ENCODE measurements at places on chromosomes 12 and 14.

GRCh38 chr12:62799126-62799736 is 135.7 kb downstream of the PPM1H start:
- H3K36me3 ChIP-seq: peaks cover 3% of the 10 kb centered on the region
- H3K27ac ChIP-seq: no peak overlapping the region
- H3K27me3 ChIP-seq: no peaks in the 10 kb centered on the region

- no peak overlapping the region for H3K27ac ChIP-seq
- H3K4me1 ChIP-seq: no peaks in the 10 kb centered on the region
- no peak overlapping the region for H3K4me3 ChIP-seq
- peaks cover 11% of the 10 kb centered on the region for H3K36me3 ChIP-seq
These were observed 67.1 kb downstream of the BLTP3B start for GRCh38 chr12:100075598-100075997.

- no peak within 1 kb of the TSS for H3K27ac ChIP-seq
- H3K4me3 ChIP-seq: peak within 1 kb of the TSS; percentile 63
These were observed at the start of gene TTC9 for GRCh38 chr14:70641548-70642302. Gene TTC9 (plus strand): TSS chr14:70641916. CDS start chr14:70642130, 214 bp downstream.

DNA sequence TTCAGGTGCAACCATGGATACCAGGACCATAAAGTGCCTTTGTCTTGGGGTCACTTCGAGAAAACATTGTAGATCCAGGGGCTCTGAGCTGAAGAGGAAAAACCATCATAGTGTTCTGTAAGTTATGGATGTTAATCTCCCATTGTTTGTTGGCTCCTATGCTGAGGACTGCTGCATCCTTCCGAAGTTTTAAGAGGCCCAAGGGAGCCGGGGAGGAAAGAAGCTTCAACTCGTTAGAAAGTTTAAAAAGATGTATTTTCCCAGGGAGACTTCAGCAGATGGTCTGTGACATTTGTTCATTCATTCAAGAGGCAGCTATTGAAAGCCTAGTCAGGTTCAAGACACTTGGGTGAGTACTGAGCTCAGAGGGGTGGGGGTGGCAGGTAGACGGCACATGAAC is 378.8 kb upstream of the TBX3 start:
- no peaks in the 10 kb centered on the region for H3K36me3 ChIP-seq
- no peak for DNase-seq
- no peak overlapping the region for H3K27ac ChIP-seq
- H3K27me3 ChIP-seq: no peaks in the 10 kb centered on the region
- H3K4me3 ChIP-seq: no peak overlapping the region

DNA sequence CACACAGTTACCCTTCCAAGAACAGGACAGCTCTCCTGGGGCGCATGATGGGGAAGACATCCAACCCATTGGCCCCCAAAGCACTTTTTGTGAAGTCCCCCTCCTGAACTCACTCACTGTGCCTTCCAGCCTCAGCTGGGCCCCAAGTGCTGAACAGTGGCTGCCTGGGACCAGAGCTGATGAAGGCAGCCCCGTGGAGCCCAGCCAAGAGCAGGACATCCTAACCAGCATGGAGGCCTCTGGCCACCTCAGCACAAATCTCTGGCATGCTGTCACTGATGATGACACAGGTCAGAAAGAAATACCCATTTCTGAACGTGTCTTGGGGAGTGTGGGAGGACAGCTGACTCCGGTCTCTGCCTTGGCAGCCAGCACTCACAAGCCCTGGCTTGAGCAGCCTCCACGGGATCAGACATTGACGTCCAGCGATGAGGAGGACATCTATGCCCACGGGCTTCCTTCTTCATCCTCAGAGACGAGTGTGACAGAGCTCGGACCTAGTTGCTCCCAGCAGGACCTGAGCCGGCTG is 72.0 kb downstream of the TECPR2 start:
- no peak for DNase-seq
- H3K27ac ChIP-seq: no peak overlapping the region
- no peaks in the 10 kb centered on the region for H3K4me1 ChIP-seq
- H3K27me3 ChIP-seq: no peaks in the 10 kb centered on the region
- no peak overlapping the region for H3K4me3 ChIP-seq

- H3K4me1 ChIP-seq: no peaks in the 10 kb centered on the region
- H3K36me3 ChIP-seq: no peaks in the 10 kb centered on the region
- DNase-seq: no peak
- no peak overlapping the region for H3K27ac ChIP-seq
- no peaks in the 10 kb centered on the region for H3K27me3 ChIP-seq
- H3K4me3 ChIP-seq: no peak overlapping the region
These were observed 170.9 kb upstream of the LMNTD1 start for GRCh38 chr12:25723921-25724491.

DNA sequence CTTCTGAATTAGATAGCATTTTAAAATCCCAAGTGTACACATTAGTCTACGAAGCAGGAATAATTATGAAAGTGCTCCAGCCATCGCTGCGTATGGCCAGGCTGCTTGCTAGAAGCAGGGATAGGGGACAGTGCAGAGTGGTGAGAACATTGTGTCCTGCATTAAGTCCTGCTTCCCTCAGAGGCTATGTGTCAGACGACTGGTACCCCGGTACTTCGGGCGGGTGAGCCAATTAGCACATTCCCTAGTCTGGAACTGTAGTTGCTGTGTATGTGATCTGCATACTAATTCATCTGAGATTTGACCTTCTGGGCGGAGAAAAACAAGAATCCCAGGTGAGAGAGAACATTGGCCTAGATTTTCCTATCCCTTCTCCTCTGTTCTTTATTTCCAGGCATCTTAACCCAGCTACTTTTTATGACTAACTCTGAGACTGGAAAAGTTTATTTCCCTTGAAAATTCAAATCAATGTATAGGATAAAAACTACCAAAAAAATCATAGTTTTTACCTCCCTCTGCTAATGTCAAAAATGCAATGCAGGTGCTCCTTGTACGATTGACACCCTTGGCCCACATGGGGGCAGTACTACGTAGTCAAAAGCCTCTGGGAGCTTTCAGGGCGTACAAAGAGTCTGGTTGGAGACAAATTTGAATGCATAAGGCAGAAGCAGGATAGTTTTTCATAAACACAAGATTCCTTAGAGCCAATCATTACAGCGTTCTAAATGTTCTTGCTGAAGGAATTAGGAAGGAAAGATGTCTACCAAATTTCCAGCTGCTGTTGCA is 764.3 kb downstream of the NOVA1 start:
- H3K27me3 ChIP-seq: no peaks in the 10 kb centered on the region
- H3K36me3 ChIP-seq: no peaks in the 10 kb centered on the region

DNA sequence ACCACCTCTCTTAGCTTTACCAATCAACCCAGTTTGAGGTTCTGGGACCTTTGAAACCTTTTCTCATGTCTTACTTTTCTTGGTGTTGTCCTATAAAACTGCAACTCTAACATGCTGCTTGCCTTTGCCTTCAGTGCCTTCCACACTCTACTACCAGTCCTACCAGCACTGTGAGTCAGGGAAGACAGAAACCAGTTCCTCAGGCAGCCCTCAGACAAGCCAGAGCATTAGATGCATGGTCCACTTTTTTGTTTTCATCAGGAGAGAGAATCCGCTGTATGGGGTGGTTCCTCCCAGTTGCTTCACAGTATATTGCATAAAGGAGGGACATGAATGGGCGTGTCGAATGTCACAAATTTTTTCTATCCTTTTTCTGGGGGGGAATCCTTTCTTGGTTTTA is 17.3 kb upstream of the KLRB1 start:
- no peaks in the 10 kb centered on the region for H3K36me3 ChIP-seq
- H3K4me1 ChIP-seq: no peaks in the 10 kb centered on the region
- H3K4me3 ChIP-seq: no peak overlapping the region
- no peak overlapping the region for H3K27ac ChIP-seq
- no peaks in the 10 kb centered on the region for H3K27me3 ChIP-seq

- no peak overlapping the region for H3K27ac ChIP-seq
- H3K4me1 ChIP-seq: no peaks in the 10 kb centered on the region
- no peak for DNase-seq
- H3K27me3 ChIP-seq: no peaks in the 10 kb centered on the region
These were observed 60.9 kb upstream of the ZFP36L1 start for GRCh38 chr14:68853749-68854148.

GRCh38 chr12:77489331-77489970 is 341.2 kb upstream of the NAV3 start:
- no peak overlapping the region for H3K4me3 ChIP-seq
- no peaks in the 10 kb centered on the region for H3K27me3 ChIP-seq
- no peaks in the 10 kb centered on the region for H3K36me3 ChIP-seq
- H3K4me1 ChIP-seq: no peaks in the 10 kb centered on the region
- no peak overlapping the region for H3K27ac ChIP-seq

DNA sequence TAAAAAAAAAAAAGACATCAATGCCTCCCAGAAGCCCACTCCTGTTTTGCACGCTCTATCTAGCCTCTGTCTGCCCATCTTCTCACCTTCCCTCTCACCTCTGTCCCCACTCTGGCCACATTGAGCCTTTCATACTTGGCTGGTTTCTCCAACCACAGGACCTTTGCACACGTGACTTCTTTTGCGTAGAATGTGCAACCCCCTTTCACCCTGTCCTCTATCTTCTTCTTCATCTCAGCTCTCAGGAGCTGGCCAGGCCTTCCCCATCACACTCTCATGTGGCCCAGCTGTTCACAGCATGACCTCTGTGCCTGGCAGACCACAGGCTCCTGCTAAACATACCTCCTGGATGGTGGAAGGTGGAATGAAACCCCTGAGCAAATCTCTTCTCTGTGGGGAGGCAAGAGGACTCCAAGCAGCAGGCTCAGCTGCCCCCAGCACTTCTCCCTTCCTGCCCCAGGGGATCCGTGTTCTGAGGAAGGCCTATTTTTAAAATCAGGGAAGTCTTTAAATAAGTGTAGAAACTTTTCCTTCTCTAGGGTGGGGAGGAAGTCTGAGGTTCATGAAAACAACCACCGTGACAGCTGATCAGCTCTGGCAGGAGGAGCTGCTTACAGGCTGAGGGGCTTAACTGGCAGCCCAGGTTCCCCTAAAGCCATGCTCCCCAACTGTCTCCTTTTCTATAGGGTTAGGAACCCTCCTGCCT is 11.6 kb downstream of the HVCN1 start:
- no peak overlapping the region for H3K27ac ChIP-seq
- H3K36me3 ChIP-seq: no peaks in the 10 kb centered on the region
- DNase-seq: no peak
- no peak overlapping the region for H3K4me3 ChIP-seq
- no peaks in the 10 kb centered on the region for H3K27me3 ChIP-seq

DNA sequence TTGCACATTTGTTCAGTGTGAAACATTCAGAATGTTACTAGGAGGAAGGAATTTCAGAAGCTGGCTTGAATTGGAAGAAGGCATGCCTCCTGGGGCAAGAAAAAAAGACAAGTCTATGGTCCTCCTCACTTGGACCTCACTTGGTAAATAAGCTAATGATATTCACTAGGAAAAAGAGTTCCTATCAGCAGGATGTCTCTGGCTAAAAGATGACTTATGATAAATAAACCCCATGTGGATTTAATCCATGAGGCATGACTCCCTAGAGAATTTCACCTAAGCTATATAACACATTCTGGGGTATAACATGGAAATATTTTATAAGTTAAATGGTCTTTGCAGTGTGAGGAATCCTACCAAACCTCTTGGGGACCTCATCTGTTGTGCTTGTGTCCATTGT is 199.9 kb downstream of the LRIG3 start:
- H3K4me3 ChIP-seq: no peak overlapping the region
- no peaks in the 10 kb centered on the region for H3K4me1 ChIP-seq
- H3K27me3 ChIP-seq: no peaks in the 10 kb centered on the region
- H3K27ac ChIP-seq: no peak overlapping the region
- H3K36me3 ChIP-seq: no peaks in the 10 kb centered on the region
- no peak for DNase-seq

GRCh38 chr12:68785358-68785757 is 22.6 kb upstream of the MDM2 start:
- H3K4me1 ChIP-seq: no peaks in the 10 kb centered on the region
- H3K27ac ChIP-seq: no peak overlapping the region
- no peak overlapping the region for H3K4me3 ChIP-seq
- no peaks in the 10 kb centered on the region for H3K27me3 ChIP-seq

- peaks cover 44% of the 10 kb centered on the region for H3K36me3 ChIP-seq
- DNase-seq: no peak
- H3K4me3 ChIP-seq: no peak overlapping the region
- H3K27me3 ChIP-seq: no peaks in the 10 kb centered on the region
These were observed 6.4 kb downstream of the NFYB start for GRCh38 chr12:104131609-104132008.

GRCh38 chr14:96285667-96286066 is 29.7 kb downstream of the BDKRB1 start:
- peaks cover 60% of the 10 kb centered on the region for H3K36me3 ChIP-seq
- no peaks in the 10 kb centered on the region for H3K4me1 ChIP-seq
- H3K4me3 ChIP-seq: no peak overlapping the region
- no peak for DNase-seq

DNA sequence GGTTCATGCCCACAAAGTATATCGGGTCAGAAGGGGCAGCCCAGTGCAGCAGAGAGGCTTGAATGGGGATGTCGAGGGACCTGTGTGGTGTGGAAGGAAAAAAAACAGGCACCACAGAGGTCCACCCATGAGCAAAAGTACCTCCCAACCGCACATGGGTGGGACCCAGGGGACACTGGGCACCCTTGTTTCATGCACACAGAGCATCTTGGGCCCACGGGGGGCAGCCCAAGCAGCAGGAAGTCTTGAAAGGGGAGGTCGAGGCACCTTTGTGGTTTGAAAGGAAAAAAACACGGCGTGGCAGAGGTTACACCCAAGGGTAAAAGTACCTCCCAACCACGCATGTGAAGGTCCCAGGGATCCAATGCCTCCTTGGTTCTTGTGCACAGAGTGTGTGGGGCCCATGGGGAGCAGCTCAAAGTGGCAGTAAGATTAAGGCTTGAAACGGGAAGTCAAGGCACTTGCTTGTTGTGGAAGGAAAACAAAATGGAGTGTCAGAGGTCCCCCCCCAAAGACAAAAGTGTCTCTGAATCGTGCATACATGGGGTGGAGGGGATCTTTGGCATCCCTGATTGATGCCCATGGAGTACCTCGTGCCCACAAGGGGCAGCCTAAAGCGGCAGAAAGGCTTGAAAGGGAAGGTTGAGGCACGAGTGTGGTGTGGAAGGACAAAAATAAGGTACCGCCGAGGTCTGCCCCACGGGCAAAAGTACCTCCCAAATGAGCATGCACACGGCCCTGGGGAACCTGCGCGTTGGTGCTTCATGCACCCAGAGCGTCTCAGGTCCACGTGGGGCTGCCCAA is 575.5 kb downstream of the ALG10 start:
- no peaks in the 10 kb centered on the region for H3K27me3 ChIP-seq
- no peaks in the 10 kb centered on the region for H3K4me1 ChIP-seq
- no peak overlapping the region for H3K27ac ChIP-seq
- no peak overlapping the region for H3K4me3 ChIP-seq
- peak; percentile 21 for DNase-seq
- H3K36me3 ChIP-seq: no peaks in the 10 kb centered on the region

DNA sequence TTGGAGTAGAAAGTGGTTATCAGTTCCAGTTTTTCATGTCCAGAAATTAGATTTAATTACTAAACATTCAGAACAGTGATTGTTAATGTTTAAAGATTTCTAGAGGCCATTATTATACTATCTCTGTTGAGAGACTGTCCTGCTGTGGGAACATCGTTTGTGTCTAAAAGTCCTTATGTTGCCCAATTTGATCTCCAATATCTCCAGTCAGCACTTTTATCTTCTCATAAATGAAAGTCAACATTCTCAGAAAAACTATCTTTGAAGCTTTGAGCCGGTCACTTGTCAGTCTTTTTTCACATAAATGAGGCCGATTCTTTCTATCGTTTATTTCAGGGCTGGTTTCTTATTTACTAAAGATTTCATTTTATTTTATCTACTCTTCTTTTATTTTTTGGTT is 90.8 kb upstream of the NPAS3 start:
- H3K4me3 ChIP-seq: no peak overlapping the region
- H3K27ac ChIP-seq: no peak overlapping the region
- no peaks in the 10 kb centered on the region for H3K36me3 ChIP-seq
- no peak for DNase-seq
- H3K27me3 ChIP-seq: no peaks in the 10 kb centered on the region

- H3K36me3 ChIP-seq: peaks cover 10% of the 10 kb centered on the region
- no peak overlapping the region for H3K27ac ChIP-seq
- H3K27me3 ChIP-seq: no peaks in the 10 kb centered on the region
- H3K4me1 ChIP-seq: peaks cover 2% of the 10 kb centered on the region
- H3K4me3 ChIP-seq: no peak overlapping the region
These were observed 9.2 kb upstream of the IKZF4 start for GRCh38 chr12:56011509-56012090.
